ENCODE measurements at places on chromosomes 1 and 21.

- DNase-seq = no peak
Observed at GRCh38 chr21:30117631-30118030, 49.0 kb downstream of the CLDN17 start.

GRCh38 chr1:82032068-82032467 lies 231.3 kb downstream of the ADGRL2 start:
- no peak for DNase-seq

- no peak for DNase-seq
Observed at GRCh38 chr1:178774263-178774662, 49.2 kb downstream of the RALGPS2 start.

- no peak for DNase-seq
Observed at GRCh38 chr1:22366346-22366745, 85.3 kb upstream of the ZBTB40 start.

- DNase-seq = no peak
Observed at GRCh38 chr1:32627596-32628162, 22.7 kb downstream of the ZBTB8OS start.

- no peak for DNase-seq
Observed at GRCh38 chr1:3251807-3252428, 182.9 kb downstream of the PRDM16 start.

DNA sequence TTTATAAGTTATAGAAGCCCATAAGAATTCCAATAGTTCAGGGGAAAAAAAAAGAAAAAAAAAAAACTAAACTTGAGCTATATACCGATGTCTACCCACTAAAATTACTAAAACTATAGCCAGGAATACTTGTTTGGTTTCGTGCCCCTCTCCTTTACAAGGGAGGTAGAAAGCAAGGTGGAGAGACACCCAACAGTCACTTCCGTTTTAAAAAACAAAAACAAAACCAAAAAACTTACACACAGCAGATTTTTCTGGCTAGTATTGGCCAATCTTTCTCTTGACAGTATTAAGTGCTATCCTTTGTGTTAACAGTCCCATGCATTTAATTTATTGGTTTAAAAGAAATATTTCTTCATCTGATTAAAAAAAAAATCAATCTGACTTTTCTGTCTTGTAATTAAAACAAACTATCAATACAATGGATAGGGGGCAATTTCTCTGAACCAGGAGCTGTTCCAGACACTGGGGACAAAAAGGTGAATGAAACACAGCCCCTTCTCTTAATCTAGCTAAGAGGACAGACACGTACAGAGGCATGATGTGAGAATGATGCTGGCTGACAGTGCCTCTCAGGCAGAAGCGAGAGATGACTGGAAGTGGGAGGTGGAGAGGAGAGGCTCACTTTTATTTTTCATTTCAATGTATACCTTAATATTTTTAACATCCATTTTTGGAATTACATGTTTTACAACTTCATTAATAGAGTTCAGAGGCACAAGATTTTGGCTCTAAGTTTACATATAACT lies 214.8 kb downstream of the RERE start:
- no peak for DNase-seq

- DNase-seq = no peak
Observed at GRCh38 chr1:112714313-112715263, 544 bp downstream of the PPM1J start.

DNA sequence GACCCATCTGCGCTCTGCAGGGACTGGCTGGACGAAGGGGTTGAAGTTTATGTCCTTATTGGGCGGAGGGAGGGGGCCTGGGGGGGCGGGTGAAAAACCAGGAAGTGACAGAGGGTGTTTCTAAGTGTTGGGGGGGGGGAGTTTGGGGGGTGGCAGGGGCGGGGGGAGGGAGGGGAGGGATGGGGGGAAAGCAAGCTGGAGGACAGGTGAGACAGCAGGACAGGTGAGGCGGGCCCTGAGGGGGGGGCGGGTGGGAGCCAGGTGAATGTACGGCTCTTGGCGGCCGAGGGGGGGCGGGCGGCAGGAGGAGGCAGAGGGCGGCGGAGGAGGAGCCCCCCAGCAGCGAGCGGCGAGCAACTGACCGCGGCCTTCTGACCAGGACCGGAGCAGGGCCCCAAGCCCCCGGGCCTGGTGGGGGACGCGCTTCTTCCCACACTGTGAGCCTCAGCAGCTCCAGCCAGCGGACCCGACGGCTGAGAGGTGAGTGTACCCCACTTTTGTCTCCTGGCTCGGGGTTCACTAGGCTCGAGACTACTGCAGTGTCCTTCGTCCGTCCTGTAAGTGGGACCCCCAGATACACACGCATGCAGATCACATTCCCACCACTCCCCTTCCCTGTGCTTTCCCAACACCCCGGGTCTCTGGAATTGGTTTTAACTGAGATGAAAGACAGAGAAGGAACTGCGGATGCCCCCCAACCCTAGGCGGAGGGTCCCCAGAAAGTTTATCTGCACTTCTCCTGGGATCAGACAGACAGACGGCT lies at the start of gene ZBTB7B:
Gene ZBTB7B (plus strand): TSS at position 339 of the 763 bp plus-strand sequence. CDS start 11,859 bp downstream, outside the sequence.
- no peak for DNase-seq

- DNase-seq = no peak
Observed at GRCh38 chr1:32239790-32240139, 7.3 kb upstream of the FAM167B start.

GRCh38 chr21:33067457-33067856 lies 2.5 kb upstream of the OLIG1 start:
- no peak for DNase-seq

GRCh38 chr1:208136459-208137182 lies 107.6 kb downstream of the PLXNA2 start:
- no peak for DNase-seq

DNA sequence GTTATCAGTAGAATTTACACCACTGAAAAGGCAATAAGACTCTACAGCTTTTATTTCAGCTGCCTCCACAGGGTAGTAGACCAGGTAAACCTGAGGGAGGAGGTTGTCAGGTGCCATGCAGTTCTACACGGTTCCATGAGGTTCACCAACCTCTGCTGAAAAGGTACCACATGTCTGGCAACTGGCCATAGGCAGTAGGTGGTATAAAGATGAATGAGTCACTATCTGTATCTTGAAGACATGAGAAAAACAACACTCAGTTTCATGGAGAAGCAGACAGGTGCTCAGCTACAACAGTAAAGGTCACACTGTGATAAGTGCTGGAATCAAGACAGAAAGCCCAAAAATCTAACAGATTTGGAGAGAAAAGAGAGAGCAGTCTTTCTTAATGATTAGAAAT lies 145.4 kb downstream of the PTGER3 start:
- DNase-seq = no peak

DNA sequence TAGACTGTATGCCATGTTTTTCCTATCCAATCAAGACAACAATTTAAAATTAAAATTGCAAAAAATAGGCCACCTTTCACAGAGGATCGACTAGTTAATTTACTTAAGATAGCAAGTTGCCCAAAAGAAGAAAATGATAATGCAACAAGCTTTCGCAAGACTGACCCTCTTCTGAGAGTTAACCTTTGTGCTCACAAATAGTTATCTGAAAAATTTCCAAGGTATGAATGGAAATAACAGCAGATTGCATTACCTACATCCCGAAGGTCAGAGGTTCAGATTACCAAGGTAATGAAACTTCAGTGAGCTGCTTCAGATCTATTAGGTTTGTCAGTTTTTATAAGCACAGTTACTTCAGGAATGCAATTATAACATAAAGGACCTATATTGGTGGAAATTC lies 298.0 kb downstream of the KCTD3 start:
- DNase-seq = no peak

- DNase-seq = no peak
Observed at GRCh38 chr1:16420424-16421118, 16.7 kb downstream of the SPATA21 start.

GRCh38 chr21:39484711-39485276 lies 33.0 kb downstream of the SH3BGR start:
- peak; percentile 62 for DNase-seq

GRCh38 chr21:42699196-42699595 lies 45.8 kb downstream of the PDE9A start:
- DNase-seq = no peak

DNA sequence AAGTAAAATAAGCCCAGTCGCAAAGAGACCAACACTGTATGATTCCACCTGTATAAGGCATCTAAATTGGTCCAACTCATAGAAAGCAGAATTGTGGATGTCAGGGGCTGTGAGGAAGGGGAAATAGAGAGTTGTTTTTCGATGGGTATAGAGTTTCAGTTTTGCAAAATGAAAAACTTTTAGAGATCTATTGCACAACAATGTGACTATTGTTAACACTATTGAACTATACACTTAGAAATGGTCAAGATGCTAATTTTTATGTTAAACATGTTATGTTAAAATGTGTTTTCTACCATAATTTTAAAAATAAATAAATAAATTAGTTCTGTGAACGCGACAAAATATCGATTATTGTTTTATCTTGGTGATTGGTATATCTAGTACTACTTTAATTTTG lies 192.4 kb downstream of the PTGER3 start:
- DNase-seq = no peak

GRCh38 chr1:228136901-228137300 lies 3.2 kb upstream of the GUK1 start:
- no peak for DNase-seq

DNA sequence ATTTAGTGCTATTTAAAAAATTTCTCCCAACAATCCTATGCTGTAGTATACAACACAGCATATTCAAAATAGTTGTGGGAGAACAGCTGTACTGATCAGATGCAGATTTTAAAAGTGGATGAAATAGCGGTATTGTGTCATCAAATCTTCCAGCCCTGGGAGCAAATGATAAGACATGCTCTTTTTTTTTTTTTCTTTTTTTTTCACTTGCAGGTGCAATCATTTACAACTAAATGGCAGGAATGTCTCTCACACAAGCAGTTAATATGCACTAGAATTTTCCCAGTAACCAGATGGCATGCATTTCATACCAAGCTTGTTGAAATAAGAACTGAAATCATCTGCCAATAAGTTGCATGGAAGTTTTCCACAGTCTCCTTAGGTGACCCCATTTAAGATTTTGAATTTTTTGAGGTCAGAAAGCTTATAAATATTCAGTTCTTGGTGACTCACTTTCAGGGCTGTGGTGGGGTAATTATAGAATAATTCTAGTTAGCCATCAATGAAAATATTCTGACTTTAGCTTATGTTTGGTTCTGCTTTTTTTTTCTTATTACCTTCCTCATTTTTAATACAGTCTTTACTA lies 623.9 kb upstream of the NR5A2 start:
- peak; percentile 59 for DNase-seq
